ENCODE measurements at places on chromosomes 1 and 21.
A peak's percentile ranks its signal among the peaks of the same experiment; 100 is the strongest.

DNA sequence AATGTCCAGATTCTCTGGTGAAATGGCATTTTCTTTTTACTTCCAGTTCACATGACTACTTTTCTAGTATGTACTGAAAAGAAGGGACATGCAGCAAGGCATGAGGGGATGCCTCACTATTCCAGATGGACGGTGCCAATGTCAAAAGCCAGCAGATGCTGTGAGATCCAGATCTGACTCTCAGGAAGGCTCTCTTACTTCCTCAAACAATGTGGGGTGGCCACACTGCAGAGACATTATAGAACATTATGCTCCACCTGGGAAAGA lies 17.7 kb downstream of the CRYZ start:
- no peak overlapping the region for H3K27ac ChIP-seq
- no peaks in the 10 kb centered on the region for H3K27me3 ChIP-seq

DNA sequence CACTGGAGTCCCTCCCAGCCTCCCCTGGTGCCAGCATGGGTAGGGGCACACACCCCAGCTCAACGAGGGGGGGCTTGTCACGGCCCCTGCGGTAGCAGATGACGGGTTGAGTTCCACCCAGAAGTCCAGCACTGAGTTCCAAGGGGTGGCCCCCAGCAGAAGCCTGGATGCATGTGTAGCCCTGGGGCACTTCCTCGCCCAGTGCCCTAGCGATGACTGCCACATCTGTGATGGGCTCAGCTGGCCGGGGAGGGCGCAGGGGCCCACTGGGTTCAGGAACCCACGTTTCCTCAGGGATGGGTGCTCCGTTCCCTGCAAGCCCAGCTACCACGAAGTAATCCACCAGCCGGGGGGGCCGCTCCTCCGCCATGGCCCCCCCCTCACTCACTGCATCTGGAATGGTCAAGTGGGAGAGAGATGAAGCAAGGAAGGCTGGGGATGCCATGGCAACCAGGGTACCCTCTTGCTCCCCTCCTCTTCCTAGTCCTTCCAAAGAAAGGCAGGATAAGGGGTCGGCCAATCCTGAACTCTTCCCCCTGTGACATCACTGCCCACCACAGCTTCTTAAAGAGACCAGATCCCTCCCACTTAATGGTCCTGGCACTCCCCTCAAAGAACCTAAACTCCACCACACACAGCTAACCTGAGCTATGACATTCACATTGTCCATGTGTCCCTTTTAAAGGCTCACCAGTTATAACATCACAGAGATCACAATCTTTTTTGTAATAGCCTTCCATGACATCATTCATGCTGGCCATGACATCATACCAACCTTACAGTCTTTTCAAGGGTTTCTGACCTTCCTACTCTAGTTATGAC lies 2.3 kb downstream of the DENND4B start:
- no peaks in the 10 kb centered on the region for H3K27me3 ChIP-seq
- peaks cover 52% of the 10 kb centered on the region for H3K36me3 ChIP-seq
- DNase-seq = no peak
- H3K27ac ChIP-seq = peak overlapping the region; percentile 89

GRCh38 chr1:244445320-244446181 lies 6.2 kb downstream of the ADSS2 start:
- no peaks in the 10 kb centered on the region for H3K27me3 ChIP-seq
- H3K4me3 ChIP-seq = peak overlapping the region; percentile 2
- H3K4me1 ChIP-seq = peaks cover 46% of the 10 kb centered on the region
- no peaks in the 10 kb centered on the region for H3K36me3 ChIP-seq

- no peaks in the 10 kb centered on the region for H3K27me3 ChIP-seq
- H3K27ac ChIP-seq = peak overlapping the region; percentile 31
- DNase-seq = no peak
- no peaks in the 10 kb centered on the region for H3K36me3 ChIP-seq
- H3K4me3 ChIP-seq = no peak overlapping the region
Observed at GRCh38 chr1:27137544-27138075, 17.3 kb downstream of the SLC9A1 start.

DNA sequence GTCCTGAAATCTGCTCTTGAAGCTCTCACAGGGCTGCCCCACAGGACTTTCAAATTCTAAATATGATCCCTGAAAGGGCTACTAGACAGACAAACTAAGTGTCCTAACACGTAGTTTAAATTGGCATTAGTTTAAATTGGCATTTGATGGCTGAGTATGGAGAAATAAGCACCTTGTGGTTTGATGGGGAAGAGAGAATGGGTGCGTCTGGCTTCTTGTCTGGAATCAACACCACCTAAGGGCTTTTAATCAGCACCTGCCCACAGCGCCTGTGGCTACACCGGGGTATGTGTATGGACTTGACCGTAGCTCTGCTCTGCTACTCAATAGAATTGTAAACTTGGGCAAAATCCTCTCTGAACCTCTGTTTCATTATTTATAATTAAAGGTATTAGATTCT lies 5.7 kb upstream of the LAMB3 start:
- no peak overlapping the region for H3K4me3 ChIP-seq
- H3K27me3 ChIP-seq = no peaks in the 10 kb centered on the region
- H3K4me1 ChIP-seq = no peaks in the 10 kb centered on the region
- no peak overlapping the region for H3K27ac ChIP-seq

GRCh38 chr1:91877574-91878208 lies 8.3 kb downstream of the TGFBR3 start:
- H3K36me3 ChIP-seq = no peaks in the 10 kb centered on the region
- no peaks in the 10 kb centered on the region for H3K27me3 ChIP-seq
- no peaks in the 10 kb centered on the region for H3K4me1 ChIP-seq
- no peak overlapping the region for H3K27ac ChIP-seq
- DNase-seq = no peak

GRCh38 chr1:157047062-157047410 lies 1.5 kb upstream of the ARHGEF11 start:
- no peak overlapping the region for H3K4me3 ChIP-seq
- H3K27me3 ChIP-seq = no peaks in the 10 kb centered on the region
- no peak overlapping the region for H3K27ac ChIP-seq
- no peak for DNase-seq
- peaks cover 28% of the 10 kb centered on the region for H3K4me1 ChIP-seq

- H3K36me3 ChIP-seq = peaks cover 33% of the 10 kb centered on the region
- H3K4me1 ChIP-seq = no peaks in the 10 kb centered on the region
- no peaks in the 10 kb centered on the region for H3K27me3 ChIP-seq
- no peak overlapping the region for H3K27ac ChIP-seq
Observed at GRCh38 chr1:154547105-154547732, 11.2 kb downstream of the UBE2Q1 start.

GRCh38 chr21:45554477-45555175 lies 12.4 kb upstream of the SLC19A1 start:
- no peaks in the 10 kb centered on the region for H3K4me1 ChIP-seq
- peak overlapping the region; percentile 55 for H3K27ac ChIP-seq
- H3K4me3 ChIP-seq = peak overlapping the region; percentile 77

Data from ascending aorta (tissue), 2 donors.